ENCODE measurements at places on chromosomes 1 and 21.
A peak's percentile ranks its signal among the peaks of the same experiment; 100 is the strongest.

GRCh38 chr1:153775458-153776327 is 486 bp downstream of the SLC27A3 start:
- DNase-seq, result peak; percentile 59

DNA sequence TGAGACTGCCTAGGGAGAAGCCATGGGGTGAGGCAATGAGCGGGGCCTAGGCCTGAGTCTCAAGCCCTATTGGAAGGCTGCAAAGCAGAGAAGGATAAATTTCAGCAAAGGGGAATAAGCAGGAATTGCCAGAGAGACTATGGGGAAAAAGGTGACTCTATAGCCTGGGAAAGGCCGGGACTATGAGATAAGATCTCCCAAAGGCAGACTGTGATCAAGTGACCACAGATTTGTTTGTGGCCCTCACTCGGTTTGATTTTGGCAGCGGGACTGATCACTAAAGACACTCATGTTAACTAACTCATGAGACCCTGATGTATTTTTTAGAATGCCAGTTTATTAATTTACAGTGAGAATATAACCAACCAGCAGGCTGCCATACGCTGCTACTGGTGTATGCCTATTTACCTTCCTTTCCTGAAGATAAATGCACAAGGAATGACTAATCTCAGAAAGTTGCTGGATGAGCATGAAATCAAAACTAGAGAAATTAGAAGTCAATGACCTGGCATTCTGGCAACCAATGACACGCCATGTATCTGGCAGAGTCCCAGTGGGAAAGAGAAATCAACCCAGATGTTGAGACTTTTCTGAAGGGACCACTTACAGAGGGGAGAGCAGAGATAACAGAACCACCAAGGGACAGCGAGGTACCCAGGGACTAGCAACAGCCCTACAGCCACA is 4.3 kb downstream of the HSF2BP start:
- DNase-seq, result no peak

GRCh38 chr21:38631206-38631605 is 132.9 kb upstream of the ERG start:
- no peak for DNase-seq

GRCh38 chr21:41589131-41589530 is 81.2 kb upstream of the TMPRSS2 start:
- DNase-seq, result no peak

GRCh38 chr1:51044199-51044598 is 57.8 kb upstream of the C1orf185 start:
- no peak for DNase-seq

GRCh38 chr21:33839167-33839716 is 76.4 kb downstream of the ATP5PO start:
- no peak for DNase-seq

- DNase-seq, result peak; percentile 69
Measured at GRCh38 chr1:209569455-209570207, 13.9 kb upstream of the CAMK1G start.

- no peak for DNase-seq
Measured at GRCh38 chr21:42189860-42190485, 29.0 kb upstream of the ABCG1 start.

DNA sequence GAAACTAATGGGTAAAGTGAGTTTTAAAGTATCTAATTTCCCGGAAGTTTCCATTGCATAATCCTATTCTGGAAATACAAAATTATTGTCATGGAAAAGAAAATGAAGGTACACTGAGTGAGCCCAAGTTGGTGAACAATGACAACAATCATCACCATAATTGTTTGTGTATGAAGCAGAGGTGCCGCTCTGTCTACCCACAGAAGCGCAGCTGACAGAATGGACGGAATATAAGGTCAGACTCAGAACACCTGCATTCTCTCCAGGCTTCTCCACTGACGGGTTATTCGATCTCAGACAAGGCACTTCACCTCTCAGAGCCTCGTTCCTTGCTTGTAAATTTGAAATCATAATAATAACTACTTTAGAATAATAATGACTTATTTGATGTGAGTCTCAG is 99.1 kb upstream of the NGF start:
- DNase-seq, result no peak

- DNase-seq, result peak; percentile 40
Measured at GRCh38 chr1:167601442-167602383, 28.3 kb upstream of the RCSD1 start.

DNA sequence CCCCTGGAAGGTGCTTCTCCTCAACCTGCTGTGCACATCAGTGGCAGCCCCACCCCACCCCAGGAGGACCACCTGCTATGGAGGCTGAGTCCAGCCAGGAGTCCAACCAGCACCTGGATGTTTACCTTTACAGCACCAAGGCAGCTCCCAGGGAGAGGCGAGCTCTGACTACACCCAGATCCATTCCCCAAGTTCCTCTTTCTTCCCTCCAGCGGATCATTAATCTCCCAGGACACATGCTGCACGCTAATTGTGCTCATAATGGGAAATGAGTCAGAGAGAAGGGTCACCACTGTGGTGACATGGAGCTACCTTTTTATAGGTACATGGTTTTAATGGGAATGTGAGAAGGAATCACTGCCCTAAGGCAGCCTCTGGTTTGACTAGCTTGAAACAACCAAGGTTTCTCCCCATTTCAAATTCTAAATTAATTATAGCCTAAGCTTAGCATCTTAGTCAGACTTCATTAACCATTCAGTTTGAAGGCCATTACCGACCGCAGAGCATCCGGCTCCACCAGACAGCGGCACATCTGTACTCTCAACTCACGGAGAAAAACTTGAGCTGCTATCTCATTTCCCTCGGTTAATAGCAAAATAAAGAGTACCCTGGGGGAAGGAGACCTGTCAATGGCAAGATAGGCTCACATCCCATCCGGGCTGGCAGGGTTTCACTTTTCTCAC is 173.1 kb upstream of the GALNT2 start:
- DNase-seq, result no peak

DNA sequence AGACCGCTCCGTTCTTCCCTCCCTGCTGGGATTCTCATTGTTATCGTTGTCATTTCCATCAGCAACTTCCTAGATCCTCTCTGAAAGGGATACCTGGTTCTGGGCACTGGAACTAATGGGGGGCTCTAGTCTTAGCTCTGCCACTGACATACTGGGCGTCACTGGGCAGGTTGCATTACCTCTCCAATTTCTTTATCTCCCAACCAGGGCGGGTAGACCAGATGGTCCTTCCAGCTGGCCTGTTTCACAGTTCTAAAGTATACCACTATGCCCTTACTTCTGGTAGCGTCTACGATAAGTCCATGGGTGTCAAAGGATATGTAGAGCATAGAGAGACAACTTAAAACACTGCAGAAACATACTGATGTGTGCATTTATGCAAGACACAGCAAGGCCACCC is 1.4 kb downstream of the GPR37L1 start:
- no peak for DNase-seq

GRCh38 chr1:42620307-42620706 is 37.9 kb upstream of the PPIH start:
- DNase-seq, result no peak

DNA sequence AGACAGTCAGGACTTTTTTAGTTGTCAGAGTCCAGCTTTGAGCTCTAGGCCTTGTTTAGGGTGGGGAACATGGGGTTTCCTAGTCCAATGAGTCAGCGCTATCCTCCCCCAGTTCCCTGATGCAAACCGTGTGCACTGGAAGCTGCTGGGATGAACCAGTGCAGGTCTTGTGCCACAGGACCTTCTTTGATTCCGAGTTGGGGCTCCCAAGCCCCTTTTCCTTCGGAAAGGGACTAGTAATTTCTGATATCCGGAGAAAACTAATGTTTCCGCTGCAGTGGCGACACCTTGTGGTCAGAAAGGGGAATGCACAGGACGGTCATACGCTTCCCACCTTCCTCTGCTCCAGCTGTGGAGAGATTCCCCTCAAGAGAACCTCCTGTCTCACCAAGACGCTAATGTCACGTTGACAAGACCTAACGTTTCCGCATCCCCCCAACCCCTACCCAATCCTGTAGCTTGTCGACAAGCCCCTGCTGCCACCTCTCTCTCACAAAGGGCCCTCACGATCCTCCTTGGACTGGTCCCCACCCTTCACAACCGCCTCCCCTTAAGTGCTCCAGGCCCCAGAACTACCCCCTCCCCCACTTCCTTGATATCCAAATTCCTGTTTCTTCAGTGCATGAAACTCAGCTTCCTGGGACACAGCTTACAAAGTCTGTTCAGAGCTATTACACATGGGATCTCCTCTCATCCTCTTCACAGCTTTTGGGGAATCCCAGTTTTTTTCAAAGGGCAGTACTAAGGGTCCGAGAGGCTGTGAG is 30.9 kb downstream of the GPA33 start:
- peak; percentile 67 for DNase-seq

GRCh38 chr1:81758181-81758580 is 42.6 kb upstream of the ADGRL2 start:
- DNase-seq, result no peak

DNA sequence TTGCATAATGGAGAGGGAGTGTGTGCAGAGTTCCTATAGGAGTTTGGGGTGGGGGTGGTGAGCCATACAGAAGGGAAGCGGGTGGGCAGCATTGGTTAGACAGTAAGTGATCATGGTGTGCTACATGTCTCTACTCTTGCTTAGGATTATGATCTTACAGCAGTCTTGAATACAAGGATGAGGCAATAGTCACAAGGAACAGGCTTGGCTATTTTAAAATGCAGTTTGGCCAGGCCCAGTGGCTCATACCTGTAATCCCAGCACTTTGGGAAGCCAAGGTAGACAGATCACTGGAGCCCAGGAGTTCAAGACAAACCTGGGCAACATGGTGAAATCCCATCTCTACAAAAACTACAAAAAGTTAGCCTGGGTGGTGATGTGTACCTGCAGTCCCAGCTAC is 12.3 kb downstream of the MYOC start:
- no peak for DNase-seq

DNA sequence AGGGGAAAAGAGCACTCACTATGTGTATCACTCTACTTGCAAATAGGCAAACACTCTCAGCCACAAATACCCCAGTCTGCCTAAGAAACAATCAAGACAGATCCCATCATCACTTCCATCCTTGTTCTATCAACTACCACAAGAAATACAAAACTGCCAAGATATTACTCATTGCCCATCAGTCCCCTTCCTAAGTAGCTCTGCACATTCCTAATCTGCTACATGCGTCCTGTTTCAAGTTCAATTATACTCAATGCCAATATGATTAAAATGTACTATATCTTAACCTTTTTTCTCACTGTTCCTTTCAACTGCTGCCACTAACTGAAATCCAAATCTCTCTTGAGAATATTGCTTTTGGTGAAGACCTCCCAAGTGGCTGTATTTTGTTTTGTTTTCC is 1688.4 kb downstream of the PLA2G4A start:
- no peak for DNase-seq

DNA sequence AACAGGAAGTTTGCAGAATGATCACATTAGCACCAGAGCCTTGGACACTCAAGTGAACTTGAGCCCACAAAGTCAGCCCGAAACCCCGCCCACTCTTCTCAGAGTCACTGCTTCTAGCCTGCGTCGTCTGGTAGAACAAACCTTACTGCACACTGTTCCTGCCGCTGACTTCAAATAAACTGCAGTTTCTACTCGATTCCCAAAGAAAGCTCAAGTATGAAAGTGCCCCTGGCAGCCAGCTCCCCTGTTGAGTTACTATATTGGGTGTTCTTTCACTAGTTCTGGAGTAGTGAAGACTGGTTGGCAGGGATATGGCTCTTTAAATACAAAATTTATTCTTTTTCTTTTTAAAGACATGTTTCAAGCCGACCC is 164.7 kb downstream of the GALNT2 start:
- DNase-seq, result peak; percentile 67

DNA sequence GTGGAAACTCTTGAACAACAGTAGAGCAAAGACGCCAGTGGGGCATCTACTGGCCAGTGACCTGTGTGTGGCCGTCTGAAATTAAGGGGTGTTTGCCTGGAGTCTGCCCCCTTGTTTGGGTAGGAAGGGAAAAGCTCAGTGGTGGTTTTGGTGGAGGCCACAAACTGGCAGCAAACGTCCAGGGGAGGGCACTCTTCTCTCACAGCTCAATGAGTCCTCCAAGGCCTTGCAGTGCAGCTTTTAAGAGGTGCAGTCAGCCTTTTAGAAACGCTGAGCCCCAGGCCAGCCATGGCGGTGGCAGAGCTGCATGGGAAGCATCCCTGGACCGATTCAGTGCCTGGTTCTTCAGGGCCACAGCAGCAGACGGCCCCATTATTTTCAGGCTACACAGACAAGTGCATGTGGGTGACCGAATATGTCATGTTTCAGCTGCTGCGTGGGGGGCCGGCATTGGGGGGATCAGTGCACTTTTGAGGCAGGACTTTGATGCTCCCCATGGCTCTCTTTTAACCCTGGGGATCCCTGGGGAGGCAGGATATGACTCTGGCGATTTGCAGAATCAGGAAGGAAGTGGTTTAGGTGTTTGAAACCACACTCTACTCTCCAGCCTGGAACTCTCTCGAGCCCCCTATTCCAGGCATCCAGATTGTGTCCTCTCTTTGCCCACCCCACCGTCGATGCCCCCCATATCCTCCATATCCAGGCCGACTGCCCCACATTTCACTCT is 414.0 kb downstream of the PRDM2 start:
- DNase-seq, result peak; percentile 34

GRCh38 chr1:94125551-94126514 is 4.9 kb upstream of the ABCA4 start:
- no peak for DNase-seq

DNA sequence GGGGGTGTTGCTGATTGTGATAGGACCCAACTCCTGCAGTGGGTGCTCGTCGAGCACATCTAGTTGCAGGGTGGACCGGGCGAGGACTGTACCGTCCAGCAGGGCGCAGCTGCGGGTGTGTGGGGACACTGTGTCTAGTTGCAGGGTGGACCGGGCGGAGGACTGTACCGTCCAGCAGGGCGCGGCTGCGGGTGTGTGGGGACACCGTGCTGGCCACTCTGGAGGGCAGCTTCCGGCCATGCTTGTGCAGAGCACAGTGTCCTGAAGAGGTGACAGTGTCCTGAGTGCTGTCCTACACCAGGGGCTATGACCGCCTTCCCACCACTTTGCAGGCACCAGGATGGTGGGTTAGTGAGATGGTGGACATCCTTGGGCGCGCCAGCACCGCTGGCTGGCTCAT is 4.6 kb upstream of the TRPM2 start:
- no peak for DNase-seq

- DNase-seq, result no peak
Measured at GRCh38 chr21:42913476-42913875, 12.0 kb downstream of the ERVH48-1 start.

- no peak for DNase-seq
Measured at GRCh38 chr21:27101523-27101922, 134.6 kb upstream of the ADAMTS5 start.
